NCI-H1048 (cell line): ENCODE measurements at places on chromosomes 7 and 10.

DNA sequence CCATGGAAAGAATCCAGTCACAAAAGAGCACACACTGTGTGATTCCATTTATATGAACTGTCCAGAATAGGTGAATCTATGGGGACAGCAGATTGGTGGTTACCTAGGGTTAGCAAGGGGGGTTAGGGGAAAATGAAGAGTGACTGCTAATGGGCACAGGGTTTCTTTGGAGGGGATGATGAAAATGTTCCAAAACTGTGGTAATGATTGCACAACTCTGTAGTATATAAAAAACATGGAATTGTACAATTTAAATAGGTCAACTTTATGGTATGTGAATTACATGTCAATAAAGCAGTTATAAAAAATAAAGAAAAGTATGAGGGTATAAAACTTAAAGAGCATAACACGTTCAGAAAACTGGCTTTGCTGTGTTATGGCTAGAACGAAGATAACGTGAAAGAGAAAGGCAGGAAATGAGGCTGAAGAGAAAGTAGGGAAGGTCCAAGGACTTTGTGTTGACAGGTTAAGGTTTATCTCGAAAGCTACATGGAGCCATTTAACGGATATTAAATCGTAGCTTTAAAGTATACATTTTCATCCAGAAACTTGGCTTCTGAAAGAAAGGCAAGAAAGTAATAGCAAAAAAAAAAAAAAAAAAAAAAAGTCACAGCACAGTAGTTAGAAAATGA lies 26.4 kb upstream of the MSS51 start:
- DNase-seq: no peak

DNA sequence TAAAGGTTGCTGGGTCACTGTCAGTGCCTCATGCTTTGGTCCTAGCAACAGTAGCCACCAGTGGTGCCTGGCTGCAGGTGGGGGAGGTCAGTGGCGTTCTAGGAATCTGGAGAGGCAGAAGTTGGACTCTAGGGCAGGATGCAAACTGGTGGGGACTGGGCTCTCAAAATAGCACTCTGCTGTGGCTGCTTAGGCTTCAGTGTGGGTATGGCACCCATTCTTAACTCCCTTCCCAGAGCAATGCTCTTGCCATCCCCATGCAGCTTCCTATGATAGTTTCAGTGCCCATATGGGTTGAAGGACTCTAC lies 330.8 kb downstream of the PCDH15 start:
- DNase-seq: no peak

- DNase-seq: no peak
These were observed 21.4 kb downstream of the SLF2 start for GRCh38 chr10:100934084-100934659.

DNA sequence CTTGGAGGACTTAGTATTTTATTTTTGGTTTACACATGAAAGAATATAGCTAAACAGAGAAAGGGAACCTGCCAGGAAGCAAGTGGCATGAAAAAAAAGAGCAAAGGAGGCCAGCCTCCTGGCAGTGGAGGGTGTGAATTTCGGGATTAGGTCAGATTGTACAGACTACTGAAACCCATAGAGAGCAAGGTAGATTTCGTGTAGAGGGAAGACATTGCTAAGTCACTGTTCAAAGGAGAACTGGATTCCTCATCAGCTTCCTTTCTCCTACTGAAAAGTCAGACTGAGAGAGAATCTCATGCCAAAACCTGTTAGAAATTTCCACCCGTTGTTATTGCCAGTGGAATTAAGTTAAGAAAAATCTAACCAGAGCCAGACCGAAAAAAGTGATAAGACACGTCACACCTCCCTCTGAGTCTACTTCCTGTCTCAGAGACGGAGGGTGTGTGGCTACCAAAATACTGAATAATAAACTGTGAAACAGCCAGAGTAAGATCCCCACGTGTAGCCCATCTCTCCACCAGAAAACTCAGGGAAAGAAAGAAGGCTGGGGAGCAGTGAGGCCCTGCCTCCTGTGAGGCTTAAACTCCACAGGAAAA lies 118.8 kb downstream of the SKIDA1 start:
- no peak for DNase-seq

- no peak for DNase-seq
These were observed 253.2 kb upstream of the FZD8 start for GRCh38 chr10:35895331-35895730.

GRCh38 chr7:34296663-34297062 lies 361.4 kb upstream of the NPSR1 start:
- DNase-seq: no peak

- DNase-seq: no peak
These were observed 251.7 kb upstream of the CSTF2T start for GRCh38 chr10:51950996-51951555.
